Immature natural killer cell (primary cell): ENCODE measurements at places on chromosomes 2 and 18. TPM values are rescaled to one million over a fixed set of nuclear protein-coding genes. Genes with fewer than 3 reads are reported as not detected.
A peak's percentile ranks its signal among the peaks of the same experiment; 100 is the strongest.

Gene IL36A
- not detected for polyA plus RNA-seq

DNA sequence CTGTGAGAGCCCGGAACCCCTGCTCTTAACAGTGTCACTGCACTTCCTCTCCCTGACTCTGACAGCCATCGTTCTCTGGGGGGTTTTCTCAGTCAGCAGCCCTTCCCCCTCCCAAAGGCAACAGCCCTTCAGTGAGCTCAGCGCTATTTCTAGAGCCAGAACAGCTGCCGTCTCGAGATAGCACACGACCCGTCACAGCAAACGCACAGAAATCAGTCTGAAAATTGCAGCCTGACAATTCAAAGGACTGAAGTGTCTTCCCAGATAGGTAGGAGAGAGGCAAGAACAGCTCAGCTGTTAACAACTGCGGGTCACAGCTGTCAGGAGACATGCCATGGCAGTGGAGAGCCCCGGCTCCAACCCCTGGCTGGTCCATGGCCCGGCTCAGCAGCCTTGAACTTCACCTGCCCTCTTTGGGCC, 45.4 kb downstream of the ST8SIA5 start:
- no peak for DNase-seq

Gene LIMS4
- 1.1 TPM for polyA plus RNA-seq

GRCh38 chr2:72940786-72941185, 23.5 kb downstream of the EMX1 start:
- no peak for DNase-seq

Gene RIT2
- not detected for polyA plus RNA-seq

GRCh38 chr2:195563857-195564512, 93.0 kb upstream of the SLC39A10 start:
- no peak for DNase-seq

DNA sequence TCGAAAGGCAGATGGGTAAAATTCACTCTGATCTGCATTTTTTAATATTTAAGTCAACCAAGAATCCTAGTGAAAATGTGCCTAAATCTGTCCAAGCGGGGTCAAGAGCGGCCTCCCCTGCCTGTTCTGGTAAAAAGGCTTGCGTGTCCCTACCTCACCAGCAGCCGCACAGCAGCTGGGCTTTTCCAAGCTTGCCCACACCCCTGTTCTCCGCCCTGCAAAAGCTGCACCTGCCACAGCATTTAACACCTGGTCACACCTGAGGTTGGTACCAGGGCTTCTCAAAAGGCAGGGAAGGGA, 25.8 kb upstream of the TMEM182 start:
- no peak for DNase-seq

GRCh38 chr2:219434718-219435525, at the start of gene SPEG:
SPEG (plus strand) TSS chr2:219434843; CDS start chr2:219434978, 135 bp downstream.
- no peak for DNase-seq

- peak; percentile 39 for DNase-seq
Measured at GRCh38 chr18:23585007-23585871, 1.1 kb downstream of the NPC1 start.

- no peak for DNase-seq
Measured at GRCh38 chr2:151904021-151904420, 75.8 kb upstream of the ARL5A start.

Gene TMEM169
- not detected for polyA plus RNA-seq

DNA sequence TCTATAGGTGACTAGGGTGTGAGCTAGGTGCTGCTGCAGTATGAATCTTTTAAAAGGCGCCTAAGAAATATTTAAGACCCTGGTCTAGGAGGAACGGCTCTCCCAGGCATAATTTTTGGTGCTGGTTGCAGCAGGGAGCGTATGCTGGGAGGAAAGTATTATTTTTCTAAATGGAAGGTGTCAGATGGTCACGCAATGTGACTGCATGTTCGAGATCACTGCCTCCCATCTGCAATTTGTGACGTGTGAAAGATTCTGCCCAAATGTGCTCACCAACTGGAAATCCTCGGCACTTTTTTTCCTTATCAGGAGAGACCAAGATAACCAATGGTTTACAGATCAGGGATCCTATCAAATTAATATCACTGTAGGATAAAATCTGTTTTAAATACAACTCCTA, 95.6 kb upstream of the KLHL14 start:
- DNase-seq: no peak

- no peak for DNase-seq
Measured at GRCh38 chr2:42858140-42859005, 66.0 kb upstream of the HAAO start.

Gene DTNA
- not detected for polyA plus RNA-seq

DNA sequence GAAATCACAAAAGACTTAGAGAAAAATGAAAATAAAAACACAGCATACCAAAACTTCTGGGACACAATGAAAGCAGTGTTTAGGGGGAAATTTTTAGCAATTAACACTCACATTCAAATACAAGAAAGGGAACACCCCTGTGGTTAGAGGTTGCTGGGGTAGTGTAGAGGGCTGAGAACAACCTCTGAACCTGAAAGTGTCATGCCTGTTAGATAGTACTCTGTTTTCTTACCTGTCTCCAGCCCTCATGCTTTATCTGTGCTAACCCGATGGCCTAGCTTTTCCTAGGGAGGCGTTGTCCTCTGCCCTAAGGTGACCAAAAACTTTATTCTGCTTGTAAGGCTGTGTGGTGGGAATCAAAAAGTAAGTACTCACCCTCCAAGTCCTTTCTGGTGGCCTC, 122.6 kb upstream of the OTX1 start:
- DNase-seq: no peak

GRCh38 chr2:12192762-12193161, 446.3 kb downstream of the LPIN1 start:
- no peak for DNase-seq

Gene TLK1
- polyA plus RNA-seq: 53.1 TPM

Gene WDR7
- polyA plus RNA-seq: 38.2 TPM

Gene ARHGAP15
- polyA plus RNA-seq: 107 TPM

DNA sequence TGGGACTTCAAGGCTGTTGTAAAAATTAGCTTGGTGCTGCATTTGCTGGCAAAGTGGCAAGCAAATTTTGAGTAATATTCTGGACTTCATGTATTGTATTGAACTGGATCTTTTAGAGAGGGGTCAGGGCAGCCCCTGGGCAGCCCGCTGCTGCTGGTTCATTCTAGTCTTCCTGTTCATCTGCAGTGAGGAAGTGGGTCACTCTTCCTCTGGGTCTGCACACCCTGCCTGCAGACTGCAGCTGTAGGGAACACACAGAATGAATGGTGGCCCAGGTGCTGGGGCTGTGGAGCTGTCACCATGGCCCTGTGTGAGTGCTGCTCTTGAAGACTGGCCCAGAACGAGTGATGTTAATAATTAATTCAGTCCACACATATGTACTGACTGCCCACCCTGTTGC, 9.4 kb downstream of the SH3RF3 start:
- no peak for DNase-seq

GRCh38 chr2:205352593-205352992, 329.7 kb upstream of the NRP2 start:
- DNase-seq: no peak

DNA sequence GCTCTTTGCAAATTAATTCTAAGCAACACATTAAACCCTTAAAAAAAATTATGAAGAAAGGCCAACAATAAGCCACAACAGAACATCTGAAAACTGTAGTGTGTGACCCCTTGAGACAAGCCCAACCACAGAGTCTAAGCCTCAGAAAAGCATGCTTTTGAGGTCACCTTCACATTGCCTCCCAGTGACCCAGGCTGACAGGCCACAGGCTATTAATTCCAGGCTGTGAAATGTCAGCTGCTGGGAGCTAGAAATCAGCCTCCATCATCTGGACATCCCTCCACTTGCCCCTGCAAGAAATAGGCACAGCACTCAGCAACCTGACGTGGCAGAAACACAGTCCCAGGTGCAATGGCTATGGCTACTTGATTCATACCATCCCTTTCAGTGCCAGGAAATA, 179.4 kb upstream of the ZFP36L2 start:
- DNase-seq: no peak

DNA sequence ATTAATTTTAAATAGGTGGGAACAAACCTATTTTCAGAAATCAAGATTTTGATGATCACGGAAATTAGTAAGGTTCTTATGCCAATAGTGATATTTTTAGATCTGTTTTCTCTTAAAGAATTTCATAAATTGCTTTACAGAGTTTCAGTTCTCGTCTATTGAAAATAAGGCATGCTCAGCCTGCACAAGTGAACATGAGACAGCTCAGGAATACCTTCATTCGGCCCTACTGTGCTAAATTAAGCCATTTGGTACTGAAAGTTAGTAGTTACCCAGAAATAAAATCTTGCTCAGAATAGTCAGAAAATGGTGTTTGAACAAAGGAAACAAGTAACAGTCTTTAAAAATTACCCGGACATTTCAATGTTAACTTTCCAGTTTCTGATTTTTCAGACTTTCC, 60.4 kb downstream of the DLGAP1 start:
- no peak for DNase-seq

DNA sequence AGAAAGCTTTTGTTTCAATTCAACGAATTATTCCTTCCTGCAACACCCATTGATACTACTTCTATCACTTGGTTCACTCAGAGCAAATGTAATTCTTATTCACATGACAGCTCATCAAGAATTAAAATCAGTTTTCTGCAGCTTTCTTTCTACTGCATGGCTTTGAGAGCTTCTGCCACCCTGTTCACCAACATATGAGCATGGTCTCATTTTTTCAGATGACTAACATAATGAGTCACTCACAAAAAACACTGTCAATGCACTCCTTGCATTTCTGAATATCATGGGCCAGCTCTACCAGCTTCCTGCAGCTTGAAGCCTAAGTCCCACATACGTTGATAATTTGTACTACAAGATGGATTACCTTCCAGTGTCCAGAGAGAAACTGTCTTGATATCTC, 342.9 kb downstream of the LRATD1 start:
- no peak for DNase-seq

DNA sequence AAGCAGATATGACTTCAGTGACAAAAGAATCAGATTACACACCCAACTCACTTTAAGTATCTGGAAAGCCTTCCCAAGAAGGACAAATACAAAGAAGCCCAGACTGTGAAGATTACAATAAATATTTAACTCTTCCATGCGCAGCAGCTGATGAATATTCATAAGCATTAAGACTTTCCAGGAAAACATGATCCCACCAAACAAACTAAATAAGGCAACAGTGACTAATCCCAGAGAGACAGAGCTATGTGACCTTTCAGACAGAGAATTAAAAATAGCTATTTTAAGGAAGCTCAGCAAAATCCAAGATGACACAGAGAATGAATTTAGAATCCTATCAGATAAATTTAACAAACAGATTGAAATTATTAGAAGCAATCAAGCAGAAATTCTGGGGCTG, 108.2 kb upstream of the UBE2E3 start:
- DNase-seq: no peak

GRCh38 chr2:174704642-174705041, 59.6 kb downstream of the CHRNA1 start:
- no peak for DNase-seq

DNA sequence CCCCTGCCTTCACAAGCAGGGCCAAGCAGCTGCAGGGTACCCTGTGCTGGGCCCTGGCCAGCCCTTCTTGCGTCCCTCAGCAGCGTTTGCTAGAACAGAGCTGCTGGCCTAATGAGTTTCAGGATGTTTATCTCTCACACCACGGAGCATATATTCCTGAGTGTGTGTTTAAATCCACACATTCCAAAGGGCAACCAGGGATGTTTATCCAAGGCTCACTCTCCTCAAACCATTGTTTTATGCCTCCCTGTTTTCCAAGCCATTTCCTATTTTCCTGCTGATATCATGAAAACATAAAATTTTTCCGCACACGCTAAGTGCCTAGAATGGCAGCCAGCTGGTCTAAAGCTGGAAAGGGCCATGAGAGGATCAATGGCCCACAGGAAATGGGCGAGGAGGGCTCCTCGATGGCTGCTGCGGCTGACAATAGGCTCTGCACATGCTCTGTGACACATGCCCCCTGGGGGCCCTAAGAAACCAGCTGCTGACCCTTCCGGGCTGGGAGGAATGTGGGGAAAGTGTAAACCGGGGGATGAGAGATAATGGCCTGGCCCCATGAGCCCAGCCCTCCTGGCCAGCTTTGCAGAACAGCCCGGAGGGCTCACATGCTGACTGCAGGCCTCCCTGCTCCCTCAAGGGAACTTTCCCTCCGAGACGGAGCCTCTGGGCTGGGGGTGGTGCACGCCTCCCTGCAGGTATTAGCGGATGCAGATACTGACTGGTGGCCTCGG, 194.0 kb downstream of the NDUFA10 start:
- no peak for DNase-seq

Gene ASPRV1
- polyA plus RNA-seq: 0.09 TPM

- no peak for DNase-seq
Measured at GRCh38 chr2:9703701-9704221, 73.0 kb upstream of the YWHAQ start.

GRCh38 chr18:58009166-58009565, 34.9 kb upstream of the NEDD4L start:
- DNase-seq: no peak

DNA sequence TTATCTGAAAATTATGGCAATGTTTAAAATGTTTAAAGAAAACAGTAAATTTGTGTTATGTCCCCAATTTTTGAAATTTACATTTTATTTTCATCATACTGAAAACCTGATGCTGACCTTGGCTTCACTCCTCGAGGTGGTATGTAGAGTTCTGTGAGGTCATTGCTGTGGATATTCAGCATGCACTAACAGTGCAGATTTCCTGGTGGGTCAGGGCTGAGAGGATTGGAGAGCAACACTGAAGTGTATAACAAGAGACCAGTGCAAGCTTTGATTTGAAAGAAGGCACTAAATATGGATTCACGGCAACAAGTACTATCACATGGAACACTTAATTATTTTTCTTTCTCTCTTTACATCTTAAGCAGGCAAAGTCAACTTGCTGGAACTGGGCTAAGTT, 134.1 kb downstream of the SLC8A1 start:
- DNase-seq: no peak

GRCh38 chr18:61694236-61694635, 198.6 kb downstream of the RNF152 start:
- DNase-seq: no peak

Gene KCNE4
- not detected for polyA plus RNA-seq

DNA sequence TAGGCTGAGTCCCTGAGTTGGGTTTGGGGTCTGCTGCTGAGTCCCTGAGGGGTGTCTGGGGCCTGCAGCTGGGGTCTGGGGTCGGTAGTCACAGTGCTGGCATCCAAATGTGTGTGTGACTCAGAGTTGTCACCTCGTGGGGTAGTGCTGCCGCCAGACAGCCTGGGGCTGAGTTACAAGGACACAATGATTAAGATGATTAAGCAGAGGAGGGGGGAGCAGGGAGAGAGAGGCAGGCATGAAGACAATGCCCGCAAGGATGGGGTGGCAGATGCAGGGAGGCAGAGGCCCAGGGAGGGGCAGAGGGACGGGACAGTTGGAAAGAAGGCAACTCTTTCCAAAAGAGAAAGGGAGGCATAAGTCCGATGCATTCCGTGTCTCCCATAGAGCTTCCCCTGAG, 120.2 kb downstream of the CELF4 start:
- no peak for DNase-seq

- DNase-seq: no peak
Measured at GRCh38 chr2:213021971-213022899, 129.2 kb downstream of the IKZF2 start.

GRCh38 chr2:167550448-167550847, 662.2 kb downstream of the XIRP2 start:
- DNase-seq: no peak
